ENCODE measurements at places on chromosomes 4 and X. TPM values are rescaled to one million over a fixed set of nuclear protein-coding genes. Genes with fewer than 3 reads are reported as not detected.

DNA sequence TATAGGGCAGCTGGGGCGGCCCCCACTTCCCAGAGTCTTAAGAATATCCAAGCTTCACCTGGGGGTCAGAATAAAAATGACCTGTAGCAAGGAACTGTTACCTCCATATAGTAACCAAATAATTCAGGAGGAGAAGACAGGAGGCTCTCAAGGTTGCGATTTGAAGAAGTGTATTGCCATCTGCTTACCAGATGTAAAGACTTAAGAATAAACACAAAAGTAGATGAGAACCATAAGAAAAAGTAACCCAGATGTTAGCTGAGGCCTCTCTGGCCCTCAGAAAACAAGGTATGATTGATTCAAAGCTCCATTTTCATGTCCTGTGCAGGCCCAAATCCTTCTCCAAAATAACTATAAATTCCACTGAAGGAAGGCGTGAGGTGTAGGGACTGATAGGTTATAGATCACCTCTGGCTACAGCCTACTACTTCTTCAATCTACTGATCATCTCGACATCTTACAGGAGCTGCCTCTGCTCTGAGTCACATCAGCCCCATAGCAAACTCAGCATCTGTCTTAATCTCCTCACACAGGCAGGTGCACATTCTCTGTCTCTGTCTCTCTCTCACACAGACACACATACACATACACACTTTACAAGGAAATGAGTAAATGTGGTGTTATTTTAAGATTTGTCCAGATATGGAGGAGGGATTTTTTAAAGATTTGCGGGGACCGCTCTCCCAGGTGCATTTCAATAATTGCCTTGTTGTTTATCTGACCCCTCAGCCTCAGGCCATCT lies 193.9 kb upstream of the EDNRA start:
- DNase-seq, result peak; percentile 32

DNA sequence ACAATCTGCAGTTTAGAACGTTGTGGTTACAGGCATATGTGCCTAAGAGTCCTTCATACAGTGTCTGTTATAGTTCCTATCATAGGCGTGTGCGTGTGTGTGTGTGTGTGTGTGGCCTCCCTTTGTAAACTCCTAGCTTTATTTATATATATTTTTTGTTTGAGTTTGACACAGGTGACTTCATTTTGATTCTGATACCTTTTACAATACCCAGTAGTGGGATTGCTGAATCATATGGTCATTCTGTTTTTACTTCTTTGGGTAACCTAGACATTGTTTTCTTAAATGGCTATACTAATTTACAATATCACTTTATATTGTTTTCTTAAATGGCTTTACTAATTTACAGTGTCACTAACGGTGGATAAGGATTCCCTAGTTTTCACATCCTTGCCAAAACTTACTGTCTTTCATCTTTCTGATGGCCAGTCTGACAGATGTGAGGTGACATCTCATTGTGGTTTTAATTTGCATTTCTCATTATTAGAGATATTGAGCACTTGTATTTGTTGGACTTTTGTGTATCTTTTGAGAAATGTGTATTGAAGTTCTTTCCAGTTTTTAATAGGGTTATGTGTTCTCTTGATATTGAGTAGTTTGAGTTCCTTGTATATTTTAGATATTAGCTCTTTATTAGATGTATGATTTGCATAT lies 211.1 kb upstream of the NUDT6 start:
- no peak for DNase-seq

- peak; percentile 7 for DNase-seq
These were observed 5.9 kb downstream of the ODAPH start for GRCh38 chr4:75561789-75562188.

- no peak for DNase-seq
These were observed 25.3 kb downstream of the HOPX start for GRCh38 chr4:56655627-56656345.

DNA sequence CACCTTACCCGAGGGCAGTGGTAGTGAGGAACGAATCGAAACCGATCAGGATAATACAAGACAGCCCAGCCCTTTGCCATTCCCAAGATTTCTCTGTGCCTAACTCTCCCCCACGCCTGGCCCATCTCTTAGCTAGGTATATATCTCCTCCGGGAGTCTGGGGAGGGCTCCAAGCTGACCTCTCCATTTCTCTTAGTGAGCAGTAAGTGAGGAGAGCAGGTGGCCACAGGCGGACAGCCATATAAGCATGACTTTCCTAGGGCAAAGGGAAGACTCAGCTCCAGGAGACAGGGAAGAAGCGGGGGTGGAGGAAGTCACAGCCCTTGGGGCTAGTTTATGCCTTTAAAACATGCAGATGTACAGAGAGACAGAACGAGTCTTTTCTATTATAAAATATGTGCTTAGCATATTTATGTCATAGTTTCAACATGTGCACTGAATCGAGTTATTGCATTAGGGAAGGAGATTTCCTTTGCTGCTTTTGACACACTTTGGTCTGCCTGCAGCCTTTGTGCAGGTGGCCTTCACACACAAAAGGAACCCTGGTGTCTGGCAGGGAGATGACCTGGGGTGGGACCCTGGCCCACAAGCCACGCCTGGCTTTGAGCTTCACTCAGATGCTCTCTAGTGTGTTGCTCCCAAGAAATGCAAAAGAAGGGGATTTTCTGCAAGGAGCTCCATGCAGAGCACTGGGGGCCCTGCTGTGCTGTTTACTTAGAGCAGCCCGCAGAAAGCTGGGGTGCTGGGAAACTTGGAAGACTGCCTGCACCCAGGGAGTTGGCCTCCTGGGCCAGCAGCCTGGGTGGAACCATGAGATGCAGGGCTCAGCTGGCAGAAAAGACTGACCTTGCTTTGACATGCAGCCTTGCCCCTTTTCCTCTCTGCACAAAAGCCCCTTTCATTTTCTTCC lies 613.3 kb downstream of the BCOR start:
- DNase-seq, result no peak

DNA sequence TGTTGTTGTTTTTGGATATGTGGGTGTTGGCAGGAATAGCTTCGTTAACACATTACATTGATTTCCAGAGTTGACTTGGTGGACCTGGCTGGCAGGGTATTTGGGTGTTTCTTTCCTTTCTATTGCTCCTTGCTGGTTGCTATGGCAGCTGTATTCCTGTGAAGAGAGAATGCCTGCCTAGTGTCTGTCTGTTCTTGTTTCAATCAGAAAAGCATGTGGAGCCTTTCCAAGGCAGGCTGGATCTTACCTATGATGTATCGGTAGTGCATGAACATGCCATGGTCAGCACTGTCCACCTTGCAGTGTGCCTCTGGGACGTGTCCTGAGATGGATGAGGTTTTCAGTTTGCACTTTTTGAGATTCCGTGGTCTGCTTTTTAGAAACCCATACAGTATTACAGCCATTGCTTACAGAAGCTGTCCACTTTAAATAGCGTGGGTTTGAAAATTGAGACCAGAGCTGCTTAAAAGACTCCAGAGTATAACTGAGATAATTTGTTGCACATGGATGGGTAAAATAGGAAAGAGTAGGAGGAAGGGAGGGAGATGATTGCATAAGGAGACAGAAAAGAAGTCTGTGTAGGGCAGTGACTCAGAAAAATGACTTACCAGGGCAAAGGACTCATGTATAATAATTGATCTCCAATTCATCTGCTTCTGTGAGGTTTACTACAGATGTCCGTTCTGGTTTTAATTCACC lies 20.0 kb upstream of the AADAT start:
- DNase-seq, result no peak

DNA sequence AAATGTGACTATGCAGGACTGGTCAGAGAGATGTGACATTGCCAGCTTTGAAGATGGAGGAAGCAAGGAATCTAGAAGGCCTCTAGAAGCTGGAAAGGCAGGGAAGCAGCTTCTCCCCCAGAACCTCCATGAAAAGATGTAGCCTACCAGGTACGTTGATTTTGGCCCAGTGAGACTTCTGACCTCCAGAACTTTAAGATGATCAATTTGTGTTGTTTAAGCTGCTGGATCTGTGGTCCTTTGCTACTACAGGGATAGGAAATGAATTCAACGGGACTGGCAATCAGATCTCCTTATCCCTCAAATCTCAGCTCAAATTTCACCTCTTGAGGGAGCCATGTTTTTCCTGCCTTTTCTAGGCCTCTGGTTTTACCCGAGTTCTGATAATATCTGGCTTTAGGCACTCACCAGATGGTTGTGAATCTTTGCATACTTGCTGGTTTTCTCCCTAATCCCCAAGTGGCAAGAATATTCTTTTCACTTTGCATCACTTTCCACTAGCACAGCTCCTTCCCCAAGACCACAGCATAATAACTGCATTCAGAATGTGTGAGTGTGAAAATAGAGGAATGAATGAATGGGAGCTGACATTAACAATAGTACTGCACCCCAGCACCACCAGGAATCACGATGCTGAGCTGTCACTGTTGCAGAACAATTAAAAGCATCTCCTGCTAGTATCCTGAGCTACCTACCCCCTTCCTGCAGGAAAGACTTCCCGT lies 25.5 kb upstream of the TMSB4X start:
- DNase-seq, result peak; percentile 41

DNA sequence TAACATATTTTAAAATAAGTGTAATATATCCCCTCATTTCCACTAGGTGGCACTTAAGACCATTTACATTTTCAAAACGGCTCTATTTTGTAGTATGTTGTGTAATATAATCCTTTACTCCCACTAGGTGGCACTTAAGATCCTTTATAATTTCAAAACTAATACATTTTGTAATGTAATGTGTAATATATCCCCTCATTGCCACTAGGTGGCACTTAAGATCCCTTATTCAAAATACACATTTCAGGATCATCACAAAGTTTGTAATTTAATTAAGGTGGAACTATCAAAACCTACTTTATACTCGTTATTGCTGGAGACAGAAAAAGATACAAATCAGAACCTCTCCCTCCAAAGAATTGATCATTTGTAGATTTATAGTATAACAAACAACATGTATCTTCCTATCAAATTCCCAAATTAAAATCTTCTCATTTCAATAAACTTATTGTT lies 132.5 kb downstream of the ARHGAP6 start:
- DNase-seq, result peak; percentile 89

- DNase-seq, result peak; percentile 31
These were observed 2.0 kb downstream of the ARSJ start for GRCh38 chr4:113977526-113977855.

DNA sequence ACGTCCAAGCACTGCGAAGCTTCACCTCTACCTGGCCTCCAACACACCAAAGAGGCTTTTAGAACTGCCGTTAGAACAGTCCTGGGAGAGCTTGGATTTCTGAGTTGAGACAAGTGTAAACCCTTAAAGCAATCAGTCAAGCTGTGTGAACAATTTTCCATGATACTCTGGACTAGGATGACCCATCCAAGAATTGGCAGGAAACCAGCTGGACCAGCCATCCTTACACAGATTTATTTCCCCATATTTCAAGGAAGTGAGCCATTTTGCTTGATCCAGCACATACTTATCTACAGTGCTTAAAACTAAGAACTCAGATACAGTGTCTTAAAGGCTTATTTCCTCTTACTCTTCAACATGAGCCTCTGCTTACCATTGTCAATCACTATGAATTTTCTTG lies 340.7 kb upstream of the HS3ST1 start:
- DNase-seq, result peak; percentile 6

- no peak for DNase-seq
These were observed 444.1 kb downstream of the BCOR start for GRCh38 chrX:39653691-39654090.

GRCh38 chrX:3451571-3451970 lies 105.1 kb upstream of the MXRA5 start:
- no peak for DNase-seq

DNA sequence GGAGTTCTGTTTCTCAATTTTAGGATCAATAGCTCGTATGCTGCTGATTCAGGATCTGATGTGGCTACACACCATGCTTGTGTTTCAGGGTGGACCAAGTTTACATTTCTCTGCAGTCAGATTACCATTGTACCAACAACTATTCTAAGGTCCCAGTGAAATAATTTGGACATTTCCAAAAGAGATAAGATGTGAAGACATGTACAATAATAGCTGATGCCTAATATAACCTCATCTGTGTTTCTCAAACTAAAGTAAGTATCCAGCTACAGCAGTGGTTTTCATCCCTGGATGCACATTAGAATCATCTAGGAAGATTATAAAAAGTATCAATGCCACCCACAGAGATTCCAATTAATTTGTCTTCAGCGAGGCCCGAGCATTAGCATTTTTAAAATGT lies 209.7 kb downstream of the ANTXR2 start:
- DNase-seq, result no peak

The FRMD7 gene
- total RNA-seq, result not detected

The SLC34A2 gene
- not detected for total RNA-seq

The PCYT1B gene
- under 0.01 TPM for total RNA-seq

The MSANTD1 gene
- 0.28 TPM for total RNA-seq
